ENCODE measurements at places on chromosomes 5 and 9.

- DNase-seq = no peak
These were observed 21.5 kb upstream of the GPR21 start for GRCh38 chr9:123011878-123012528.

DNA sequence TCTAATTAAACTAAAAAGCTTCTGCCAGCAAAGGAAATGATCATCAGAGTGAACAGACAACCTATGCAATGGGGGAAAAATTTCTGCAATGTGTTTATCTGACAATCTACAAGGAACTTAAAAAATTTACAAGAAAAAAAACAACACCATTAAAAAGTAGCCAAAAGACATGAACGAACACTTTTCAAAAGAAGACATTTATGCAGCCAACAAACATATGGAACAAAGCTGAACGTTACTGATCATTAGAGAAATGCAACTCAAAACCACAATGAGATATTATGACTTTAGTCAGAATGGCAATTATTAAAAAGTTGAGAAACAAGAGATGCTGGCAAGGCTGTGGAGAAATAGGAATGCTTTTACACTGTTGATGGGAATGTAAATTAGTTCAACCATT, 530.4 kb upstream of the DAB2 start:
- no peak for DNase-seq

DNA sequence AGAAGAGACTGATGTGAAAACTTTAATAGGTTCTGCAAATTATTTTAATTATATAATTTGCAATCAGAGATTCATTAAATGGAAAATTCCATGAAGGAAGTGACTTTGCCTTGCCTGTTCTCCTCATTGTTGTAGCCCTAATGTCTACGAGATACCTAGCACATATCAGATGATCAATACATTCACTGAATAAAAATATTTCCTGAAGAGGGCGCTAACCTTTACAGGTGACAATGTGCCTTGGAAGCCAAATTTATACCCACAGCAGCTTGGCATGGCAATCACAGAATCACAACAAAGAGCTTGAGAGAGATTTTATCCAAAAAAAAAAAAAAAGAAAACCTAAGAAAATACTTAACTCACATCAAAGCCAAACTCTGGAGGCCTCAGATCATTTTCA, 17.4 kb downstream of the HAUS6 start:
- DNase-seq = no peak

DNA sequence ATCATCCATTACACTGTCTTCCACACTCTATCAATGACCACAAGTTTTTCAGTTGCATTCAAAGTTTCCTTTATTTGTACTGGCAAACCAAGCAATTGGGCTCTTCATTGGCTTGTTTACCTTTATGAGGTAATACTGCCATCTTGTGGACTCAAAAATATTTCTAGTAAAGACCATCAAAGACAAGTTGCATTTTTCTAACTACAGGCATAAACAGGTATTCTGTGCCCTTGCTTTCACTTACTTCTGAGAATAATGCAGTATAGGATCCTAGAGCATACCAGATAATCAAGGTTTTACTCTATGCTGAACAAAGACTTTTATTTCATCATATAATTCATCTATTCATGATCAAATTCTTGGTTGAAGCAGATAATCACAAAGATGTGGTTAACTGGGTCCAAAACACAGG, 173.7 kb upstream of the POU5F2 start:
- DNase-seq = no peak

GRCh38 chr5:76606701-76607100, 16.5 kb downstream of the F2RL2 start:
- DNase-seq = no peak

- DNase-seq = no peak
These were observed 958 bp upstream of the NFIL3 start for GRCh38 chr9:91424403-91425176.

- DNase-seq = no peak
These were observed 137.7 kb upstream of the LMX1B start for GRCh38 chr9:126475933-126476555.

- no peak for DNase-seq
These were observed 15.3 kb downstream of the DENND1A start for GRCh38 chr9:123914517-123915196.

GRCh38 chr5:1019001-1019905, 10.7 kb downstream of the NKD2 start:
- no peak for DNase-seq

DNA sequence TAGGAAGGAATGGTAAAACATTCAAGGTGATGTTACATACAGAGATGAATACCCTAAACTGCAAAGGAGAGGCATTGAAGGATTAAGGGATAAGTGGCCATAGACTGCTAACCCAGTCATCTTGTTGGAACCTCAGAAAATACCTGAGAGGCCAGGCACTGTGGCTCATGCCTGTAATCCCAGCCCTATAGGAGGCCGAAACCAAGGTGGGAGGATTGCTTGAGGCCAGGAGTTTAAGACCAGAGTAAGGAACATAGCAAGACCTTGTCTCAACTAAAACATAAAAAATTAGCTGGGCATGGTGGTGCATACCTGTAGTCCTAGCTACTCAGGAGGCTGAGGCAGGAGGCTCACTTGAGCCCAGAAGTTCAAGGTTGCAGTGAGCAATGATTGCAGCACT, 10.9 kb downstream of the ECM2 start:
- DNase-seq = no peak

- DNase-seq = no peak
These were observed 101.9 kb downstream of the LNPEP start for GRCh38 chr5:97037819-97038218.

DNA sequence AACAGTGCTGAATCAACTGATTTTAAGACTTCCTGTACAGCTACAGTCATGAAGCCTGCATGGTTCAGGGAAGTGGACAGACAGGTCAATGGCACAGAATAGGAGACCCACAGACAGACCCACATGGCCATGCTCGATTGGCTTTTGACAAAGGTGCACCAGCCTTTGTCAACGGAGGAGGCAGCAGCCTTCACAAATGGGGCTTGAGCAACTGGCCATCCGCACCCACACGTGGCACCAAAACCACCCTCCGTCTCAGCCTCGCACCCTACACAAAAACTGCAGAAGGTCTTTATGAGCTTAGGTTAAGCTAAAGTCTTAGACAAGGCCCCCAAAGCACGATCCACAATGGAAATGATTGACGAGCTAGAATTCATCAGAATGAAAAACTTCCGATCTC, 59.5 kb upstream of the UBAC1 start:
- DNase-seq = no peak

- no peak for DNase-seq
These were observed 161.6 kb downstream of the KCTD16 start for GRCh38 chr5:144332265-144332664.

- no peak for DNase-seq
These were observed 4.4 kb upstream of the GLIPR2 start for GRCh38 chr9:36132086-36132485.

GRCh38 chr5:86760661-86761060, 142.9 kb downstream of the COX7C start:
- no peak for DNase-seq

DNA sequence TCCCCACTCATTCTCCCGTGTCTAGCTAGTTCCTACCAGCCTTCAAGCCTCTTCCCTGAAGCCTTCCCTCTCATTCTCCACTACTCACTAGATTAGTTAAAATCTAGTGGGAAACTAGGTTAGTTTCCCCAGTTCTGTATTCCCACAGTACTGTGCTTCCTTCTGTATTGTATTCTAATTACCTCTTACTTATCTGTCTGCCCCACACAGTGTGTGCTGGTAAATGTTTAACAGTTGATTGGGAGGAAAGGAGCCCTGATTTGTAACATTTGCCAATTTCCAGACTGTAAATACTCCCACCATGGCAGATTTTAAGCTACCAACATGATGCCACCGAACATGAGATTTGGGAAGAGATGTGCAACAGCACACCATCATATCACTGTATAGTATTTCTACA, 8.3 kb downstream of the KLHL3 start:
- DNase-seq = no peak

- no peak for DNase-seq
These were observed 21.0 kb downstream of the TIMD4 start for GRCh38 chr5:156942064-156942463.

GRCh38 chr9:130379649-130379970, 65.2 kb upstream of the ASS1 start:
- DNase-seq = no peak

DNA sequence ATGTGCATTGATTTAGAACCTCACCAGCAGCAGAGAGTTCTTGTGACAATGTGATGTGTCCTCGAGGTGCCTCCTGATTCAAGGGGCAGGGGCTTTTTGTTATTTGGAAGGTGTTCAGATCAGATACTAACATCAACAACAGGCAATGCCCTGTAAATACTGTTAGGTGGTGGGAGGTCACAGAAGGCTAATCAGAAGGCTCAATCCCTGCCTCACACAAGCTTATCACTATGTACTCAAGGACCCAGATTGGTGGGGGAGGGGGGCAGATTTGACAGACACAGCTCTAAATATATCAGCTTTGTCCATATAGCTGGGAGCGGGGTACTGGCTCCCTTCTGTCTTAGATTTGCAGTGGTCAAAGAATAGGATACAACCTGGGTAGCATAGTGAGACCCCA, 2.6 kb downstream of the FRMPD1 start:
- no peak for DNase-seq

DNA sequence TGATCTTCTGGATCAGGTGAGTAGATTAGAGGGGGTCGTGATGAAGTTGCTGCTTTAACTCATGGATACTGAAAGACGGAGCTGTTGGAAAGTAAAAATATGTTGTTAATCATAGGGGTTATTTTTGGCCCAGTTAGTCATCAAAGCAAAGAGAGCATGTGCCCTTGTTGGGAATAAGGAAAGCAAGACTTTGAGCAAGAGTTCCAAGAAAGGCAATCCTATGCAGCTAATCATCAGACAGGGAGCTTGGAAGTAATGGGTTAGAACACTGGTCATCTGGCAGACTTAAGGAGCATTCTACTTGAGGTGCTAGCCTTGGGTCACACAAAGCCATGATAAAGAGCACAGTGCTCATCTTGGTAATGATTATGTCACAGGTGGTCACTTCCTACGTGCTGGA, 18.3 kb downstream of the ASPN start:
- DNase-seq = peak; percentile 65

GRCh38 chr9:34773306-34773910, 63.5 kb upstream of the CCL21 start:
- no peak for DNase-seq

DNA sequence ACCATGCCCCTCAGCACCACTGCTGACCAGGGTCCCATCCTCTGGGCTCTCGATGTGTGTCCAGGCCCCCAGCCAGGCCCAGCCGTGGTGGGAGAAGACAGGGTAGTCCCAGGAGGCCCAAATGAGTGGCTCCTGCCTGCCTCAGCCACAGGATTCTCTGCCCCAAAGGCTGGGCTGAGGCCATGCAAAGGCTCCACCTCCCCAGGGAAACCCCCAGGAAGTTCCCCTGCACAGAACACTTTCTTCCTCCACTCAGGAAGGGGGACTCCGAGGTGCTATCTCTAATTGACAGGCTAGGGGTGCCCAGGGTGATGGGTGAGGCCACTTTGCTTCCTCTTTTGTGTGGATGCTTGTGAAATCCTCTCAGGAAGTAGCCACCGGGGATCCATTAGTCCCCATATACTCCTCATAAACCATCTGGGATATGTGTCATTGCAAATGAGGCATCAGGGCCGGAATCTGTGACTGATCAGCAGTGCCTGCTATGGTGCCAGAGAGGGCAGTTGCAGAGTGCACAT, 23.1 kb upstream of the TDRD7 start:
- DNase-seq = no peak

- no peak for DNase-seq
These were observed 39.1 kb upstream of the PAM start for GRCh38 chr5:102716017-102716416.

GRCh38 chr5:11182441-11183080, 421.5 kb upstream of the DAP start:
- DNase-seq = peak; percentile 14

DNA sequence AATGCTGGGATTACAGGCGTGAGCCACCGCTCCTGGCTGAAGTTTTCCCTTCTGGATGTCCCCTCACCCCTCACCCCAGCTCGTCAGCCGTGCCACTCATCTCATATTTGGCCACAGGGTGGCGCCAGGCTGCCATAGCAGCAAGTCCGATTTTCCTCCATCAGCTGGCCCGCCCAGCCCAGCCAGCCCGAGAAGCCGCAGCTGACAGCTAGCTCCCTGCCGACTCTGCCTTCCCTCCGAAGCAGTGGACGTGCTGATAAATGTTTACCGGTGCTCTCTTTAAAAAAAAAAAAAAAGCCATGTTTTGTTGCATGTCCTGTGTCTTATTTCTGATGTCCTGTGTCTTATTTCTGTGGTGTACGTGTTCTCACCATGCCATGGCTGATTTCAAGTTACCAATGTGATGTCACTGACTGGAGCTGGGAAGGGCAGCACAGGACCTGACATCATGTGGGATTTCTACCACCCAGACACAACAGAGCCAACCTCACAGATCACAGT, 58.3 kb downstream of the PFDN1 start:
- peak; percentile 51 for DNase-seq

GRCh38 chr9:1154739-1155138, 104.6 kb downstream of the DMRT2 start:
- DNase-seq = no peak

- no peak for DNase-seq
These were observed 160.8 kb upstream of the PAPPA start for GRCh38 chr9:115992834-115993233.

- DNase-seq = no peak
These were observed 1433.3 kb upstream of the C9orf72 start for GRCh38 chr9:29006628-29007027.

DNA sequence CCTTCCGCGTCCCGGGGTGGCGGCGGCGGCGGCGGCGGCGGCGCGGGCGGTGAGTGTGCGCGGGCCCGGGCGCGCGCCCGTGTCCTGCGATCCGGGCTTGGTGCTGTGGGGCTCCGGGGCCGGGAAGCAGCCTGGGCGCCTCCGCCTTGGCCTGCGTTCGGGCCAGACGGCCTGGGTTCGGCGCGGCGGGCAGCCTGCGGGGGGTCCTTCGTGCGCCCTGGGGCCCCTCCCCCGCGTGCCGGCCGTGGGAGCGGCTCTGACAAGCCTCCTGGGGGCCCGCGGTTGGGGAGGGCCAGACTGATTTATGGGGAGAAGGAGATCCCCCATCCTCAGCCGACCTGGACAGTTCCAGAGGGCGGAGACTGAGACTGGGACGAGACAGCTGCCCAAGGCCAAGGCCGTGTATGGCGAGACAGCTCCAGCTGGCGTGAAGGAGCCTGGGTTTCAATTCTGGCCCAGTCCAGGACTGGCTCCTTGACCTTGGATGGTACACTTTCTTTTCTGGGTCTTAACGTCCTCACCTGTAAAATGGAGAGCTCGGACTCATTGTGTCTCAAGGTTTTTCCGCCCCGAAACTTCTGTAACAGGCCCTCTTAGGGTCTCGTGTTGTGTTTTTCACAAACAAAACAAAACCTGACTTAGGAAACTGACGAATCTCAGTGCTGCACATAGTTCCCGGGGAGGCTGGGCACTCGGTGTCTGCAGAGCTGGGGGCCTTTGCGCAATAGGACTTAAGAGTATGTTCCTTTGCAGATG, 603 bp downstream of the TMEM268 start:
- DNase-seq = no peak

DNA sequence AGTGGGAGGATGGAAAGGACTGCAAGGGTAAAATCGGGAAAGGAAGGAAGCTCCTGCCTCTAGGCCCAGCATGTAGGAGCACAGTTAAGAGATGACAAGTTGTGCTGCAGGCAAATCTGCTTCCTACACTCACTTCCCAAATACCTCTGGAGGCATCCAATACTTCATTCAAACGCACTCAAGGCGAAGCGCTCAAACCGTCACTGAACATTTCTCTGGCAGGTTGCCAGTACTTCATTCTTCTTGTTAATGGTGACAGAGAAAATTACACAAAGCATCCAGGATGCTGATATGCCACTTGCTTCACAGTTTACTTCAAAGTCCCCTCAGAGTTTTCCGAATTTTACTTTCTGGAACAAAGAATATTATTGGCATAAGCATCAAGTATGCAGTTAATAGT, 59.8 kb downstream of the NREP start:
- DNase-seq = no peak
